Dorsolateral prefrontal cortex (tissue), 122 donors: ENCODE measurements at places on chromosomes 13 and 19. TPM values are rescaled to one million over a fixed set of nuclear protein-coding genes. Genes with fewer than 3 reads are reported as not detected.

The ZNF571 gene
- total RNA-seq, result 11.0 TPM

- no peak for DNase-seq
Observed at GRCh38 chr13:94268661-94269060, 210.8 kb downstream of the DCT start.

DNA sequence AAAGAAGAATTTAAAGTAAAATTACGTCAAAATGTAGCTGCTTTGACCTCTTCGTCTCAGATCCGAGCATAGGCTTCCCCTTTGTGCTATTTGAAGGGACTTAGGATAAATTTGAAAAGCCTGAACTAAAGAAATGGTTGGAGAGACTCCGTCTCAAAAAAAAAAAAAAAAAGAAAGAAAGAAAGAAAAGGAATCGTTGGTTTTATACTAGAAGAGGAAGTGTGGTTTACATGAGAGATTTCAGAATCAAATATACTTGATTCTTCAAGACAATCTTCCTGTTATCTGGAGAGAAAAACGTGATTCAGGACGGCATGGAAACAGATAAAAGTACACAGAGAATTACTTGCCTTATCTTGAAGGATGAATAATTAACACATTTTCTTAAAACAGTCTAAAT is 474 bp upstream of the ZNF780B start:
- DNase-seq, result no peak

The UHRF1 gene
- 8.3 TPM for total RNA-seq

- no peak for DNase-seq
Observed at GRCh38 chr19:51713319-51714285, 10.2 kb downstream of the HAS1 start.

DNA sequence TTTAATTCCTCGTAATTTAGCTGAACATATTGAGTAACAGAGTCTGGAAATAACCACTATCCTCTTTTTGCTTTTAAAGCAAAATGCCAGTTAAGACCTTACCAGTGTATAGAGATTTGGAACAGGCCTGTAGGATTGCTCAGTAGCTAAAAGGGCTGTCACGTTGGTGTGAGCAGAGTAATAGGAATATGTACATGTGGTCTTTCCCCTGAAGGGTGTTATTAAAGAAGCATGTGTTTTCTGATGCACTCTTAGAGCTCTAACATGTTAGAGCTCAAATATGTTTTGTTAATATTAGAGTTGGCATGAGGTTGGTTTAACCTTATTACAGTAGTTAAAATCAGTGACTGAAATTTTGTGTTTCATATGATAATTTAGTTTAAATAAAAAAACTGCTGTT is 172.9 kb downstream of the PDS5B start:
- no peak for DNase-seq

The ETV2 gene
- not detected for total RNA-seq

The RDH8 gene
- not detected for total RNA-seq

The EVI5L gene
- 59.6 TPM for total RNA-seq

DNA sequence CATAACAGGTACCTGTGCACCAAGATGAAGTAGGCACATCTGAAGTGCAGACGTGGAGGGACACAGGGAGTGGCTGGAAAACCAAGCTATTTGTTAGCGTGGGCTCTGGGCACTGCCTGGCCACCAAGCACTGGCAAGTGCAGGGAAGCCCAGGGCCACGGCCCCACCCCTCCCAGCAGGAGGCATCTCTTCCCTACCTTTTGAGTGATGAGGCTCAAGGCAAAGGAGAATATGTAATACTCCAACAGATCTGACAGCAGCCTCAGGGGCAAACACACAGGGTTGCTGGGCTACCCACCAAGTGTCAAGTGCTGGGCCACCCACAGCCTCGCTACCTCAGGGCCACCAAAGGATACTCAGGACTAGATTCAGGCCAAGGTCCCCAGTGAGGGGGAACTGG is 11.6 kb downstream of the TUBA3C start:
- no peak for DNase-seq

GRCh38 chr13:37598597-37598996 is at the start of gene POSTN:
POSTN (minus strand) TSS chr13:37598768; CDS start chr13:37598726, 42 bp downstream.
- DNase-seq, result no peak

DNA sequence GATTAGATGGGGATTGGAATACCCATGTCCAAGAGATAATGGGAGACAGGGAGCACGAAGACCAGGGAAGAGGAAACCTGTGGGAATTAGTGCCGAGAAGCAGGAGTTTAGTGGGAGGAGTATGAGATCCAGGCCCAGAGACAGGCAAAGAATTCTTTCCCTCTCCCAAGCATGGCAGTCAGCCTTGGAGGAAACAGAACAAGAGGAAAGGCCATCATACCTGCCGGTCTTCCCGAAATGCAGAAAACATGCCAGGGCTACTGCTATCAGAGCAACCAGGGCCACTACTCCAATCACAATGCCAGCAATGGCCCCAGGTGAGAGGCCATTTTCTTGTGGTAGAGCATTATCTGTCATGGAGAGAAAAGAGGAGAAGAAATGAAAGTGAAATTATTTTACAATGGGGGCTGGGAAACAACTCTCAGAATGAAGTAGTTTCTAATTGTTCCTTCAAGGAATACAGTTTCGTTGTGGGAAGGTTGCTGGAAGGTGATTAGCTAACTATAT is 16.1 kb downstream of the CEACAM1 start:
- no peak for DNase-seq

DNA sequence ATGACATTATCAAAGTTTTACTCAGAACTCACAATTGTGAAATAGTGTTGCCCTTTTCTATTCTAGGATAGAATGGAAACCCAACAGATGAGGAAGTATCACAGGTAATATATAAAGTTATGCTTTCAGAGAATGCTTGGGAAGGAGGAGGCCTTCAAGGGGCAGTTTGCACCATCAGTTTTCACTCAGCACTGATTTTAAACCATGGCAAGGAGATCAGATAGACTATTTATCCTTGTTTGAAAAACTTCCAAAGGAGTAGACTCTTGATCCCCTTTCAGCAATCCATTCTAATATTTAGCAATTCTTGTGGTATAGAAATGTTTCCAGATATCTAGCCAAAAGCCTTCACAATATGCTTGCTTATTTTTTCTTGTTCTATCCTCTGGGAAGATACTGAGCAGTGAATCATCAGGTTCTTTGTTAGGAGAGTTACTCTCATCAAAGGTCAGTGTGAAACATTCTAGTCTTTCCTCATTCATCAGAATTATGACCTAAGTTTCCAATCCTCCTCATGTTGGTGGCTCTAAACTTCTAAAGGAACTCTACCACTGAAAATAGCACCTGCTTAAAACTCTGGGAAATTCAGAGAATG is 3.8 kb downstream of the GPC6 start:
- no peak for DNase-seq

The ISOC2 gene
- 35.8 TPM for total RNA-seq

The DNAAF3 gene
- total RNA-seq, result 0.42 TPM

DNA sequence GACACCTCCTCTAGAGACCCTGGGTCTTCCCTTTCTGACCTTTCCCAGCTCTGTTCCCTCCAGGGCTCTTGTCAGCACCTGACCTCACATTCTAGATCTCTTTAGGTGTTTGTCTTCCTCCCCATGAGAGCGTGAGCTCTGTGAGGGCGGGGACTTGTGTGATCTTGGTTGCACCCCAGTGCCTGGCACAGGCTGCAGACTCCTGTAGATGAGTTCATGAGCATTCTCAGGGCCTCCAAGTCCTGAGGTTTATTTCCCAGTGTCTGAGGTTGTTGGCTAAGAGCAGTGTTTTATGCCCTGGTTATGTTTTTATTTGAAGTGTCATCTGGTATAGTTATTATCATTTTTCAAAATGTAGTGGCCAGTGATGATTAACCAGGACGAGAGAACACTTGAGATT is 596 bp downstream of the CEACAM4 start:
- DNase-seq, result no peak

DNA sequence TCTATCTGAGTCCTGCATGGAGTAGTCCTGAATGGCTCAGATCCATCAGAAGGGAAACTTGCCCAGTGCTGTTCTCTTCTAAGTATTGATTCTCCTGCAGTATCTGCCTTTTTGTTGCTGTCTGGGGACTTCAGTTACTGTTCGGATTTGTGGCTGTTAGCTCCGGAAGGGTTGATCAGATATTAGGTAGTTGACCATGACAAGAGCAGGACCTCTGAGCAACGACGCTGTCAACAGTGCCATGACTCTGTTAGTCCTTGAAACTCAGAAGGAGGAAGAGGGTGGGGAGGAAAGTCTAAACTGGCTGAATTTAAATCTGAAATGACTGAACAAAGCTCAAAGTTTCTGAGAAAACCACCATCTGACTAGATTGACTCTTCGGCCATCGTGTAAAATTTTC is 42.2 kb downstream of the CCNE1 start:
- DNase-seq, result no peak

The TUBB4A gene
- 1,026 TPM for total RNA-seq

DNA sequence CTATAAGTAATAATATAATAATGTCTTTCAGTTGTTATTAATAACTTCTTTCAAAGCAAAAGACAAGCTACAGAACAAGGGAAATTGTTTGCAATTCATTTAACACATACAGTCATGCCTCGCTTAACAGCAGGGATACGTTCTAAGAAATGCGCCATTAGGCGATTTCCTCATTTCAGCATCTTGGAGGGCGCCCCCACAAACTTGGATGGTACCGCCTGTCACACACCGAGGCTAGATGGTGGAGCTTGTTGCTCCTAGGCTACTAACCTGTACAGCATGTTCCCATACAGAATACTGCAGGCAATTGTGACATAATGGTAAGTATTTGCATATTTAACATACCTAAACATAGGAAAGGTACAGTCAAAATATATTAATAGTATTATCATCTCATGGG is 8.2 kb upstream of the ANKRD10 start:
- DNase-seq, result no peak

The PGLYRP1 gene
- not detected for total RNA-seq
